ENCODE measurements at places on chromosomes 13 and 19.

GRCh38 chr19:13492128-13492527 lies 14.2 kb downstream of the CACNA1A start:
- DNase-seq, result no peak

DNA sequence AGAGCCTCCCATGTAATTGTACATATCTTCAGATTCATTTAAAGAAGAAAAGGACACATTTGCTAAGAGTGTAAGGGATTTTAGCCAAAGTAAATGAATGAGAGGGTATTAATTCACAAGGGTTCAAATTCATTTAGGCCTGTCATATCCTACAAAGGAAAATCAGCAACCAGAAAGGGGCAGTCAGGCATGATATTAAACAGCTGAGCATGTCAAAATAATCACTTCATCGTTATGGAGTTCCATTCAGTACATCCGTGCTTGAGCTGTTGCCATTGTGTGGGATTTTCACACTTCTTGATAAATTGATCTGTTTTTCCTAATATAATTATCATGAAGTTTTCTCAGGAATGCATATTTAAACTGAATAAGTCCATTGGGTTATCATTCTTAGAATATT lies 567.1 kb downstream of the GPC5 start:
- no peak for DNase-seq

- no peak for DNase-seq
Measured at GRCh38 chr13:37488726-37489125, 109.8 kb downstream of the POSTN start.

DNA sequence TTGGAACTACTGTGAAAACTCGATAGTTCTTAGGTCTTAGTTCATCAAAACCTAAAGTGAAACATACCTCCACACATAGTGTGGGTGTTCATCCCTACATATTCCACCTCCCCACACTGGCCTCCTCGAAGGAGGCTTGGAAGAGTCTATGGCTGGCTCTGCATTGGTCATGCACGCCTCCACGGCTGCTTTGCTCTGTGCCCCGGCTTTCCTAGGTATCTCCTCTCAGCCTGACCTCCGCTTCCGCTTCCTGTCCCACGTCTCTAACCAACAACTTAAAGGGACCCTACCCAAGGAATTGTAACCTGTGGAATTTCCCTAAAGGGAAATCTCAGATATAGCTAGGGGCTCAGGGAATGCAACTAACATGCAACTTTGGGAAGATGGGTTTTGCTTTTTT lies 79.7 kb upstream of the MBNL2 start:
- DNase-seq, result no peak

GRCh38 chr13:50589651-50590054 lies 253.8 kb downstream of the DLEU7 start:
- DNase-seq, result no peak

- peak; percentile 88 for DNase-seq
Measured at GRCh38 chr19:11535792-11536595, 2.7 kb upstream of the CNN1 start.

All from stimulated activated CD4-positive, alpha-beta T cell treated with anti-CD3 and anti-CD28 coated beads, Interleukin-4, amount 100 ng/mL, for 48 hours (primary cell).